NCI-H1092 treated with DMSO at 0.1 percent for 48 hours (cell line): ENCODE measurements at places on chromosomes 3 and 15.
A peak's percentile ranks its signal among the peaks of the same experiment; 100 is the strongest.

- no peak for DNase-seq
Observed at GRCh38 chr15:51641490-51642130, 19.0 kb upstream of the DMXL2 start.

- peak; percentile 27 for DNase-seq
Observed at GRCh38 chr3:67113802-67114407, 115.8 kb downstream of the KBTBD8 start.

DNA sequence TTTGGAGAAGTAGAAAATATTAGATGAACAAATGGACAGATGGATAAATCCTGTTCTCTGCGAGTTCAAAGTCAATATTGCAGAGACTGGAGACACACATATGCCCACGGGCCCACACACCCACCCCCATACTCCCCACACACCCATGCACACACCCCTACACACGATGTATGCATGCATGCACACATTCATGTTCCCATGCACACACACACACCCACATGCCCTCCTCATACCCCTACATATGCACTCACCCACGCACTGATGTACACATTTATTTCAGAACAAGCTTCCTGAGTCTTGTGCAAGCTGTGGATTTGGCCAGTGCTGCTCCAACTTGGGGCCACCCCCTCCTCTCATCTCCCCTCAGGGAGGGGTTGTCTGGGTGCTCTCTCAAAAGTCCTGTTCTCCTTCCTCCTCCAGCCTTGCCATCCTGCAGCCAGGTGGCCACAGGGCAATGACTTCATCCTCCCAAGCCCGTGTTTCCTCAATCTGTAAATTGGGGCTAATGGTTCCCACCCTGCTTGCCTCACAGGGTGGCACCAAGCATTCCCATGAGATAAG is 16.4 kb downstream of the MAPKAPK3 start:
- no peak for DNase-seq

DNA sequence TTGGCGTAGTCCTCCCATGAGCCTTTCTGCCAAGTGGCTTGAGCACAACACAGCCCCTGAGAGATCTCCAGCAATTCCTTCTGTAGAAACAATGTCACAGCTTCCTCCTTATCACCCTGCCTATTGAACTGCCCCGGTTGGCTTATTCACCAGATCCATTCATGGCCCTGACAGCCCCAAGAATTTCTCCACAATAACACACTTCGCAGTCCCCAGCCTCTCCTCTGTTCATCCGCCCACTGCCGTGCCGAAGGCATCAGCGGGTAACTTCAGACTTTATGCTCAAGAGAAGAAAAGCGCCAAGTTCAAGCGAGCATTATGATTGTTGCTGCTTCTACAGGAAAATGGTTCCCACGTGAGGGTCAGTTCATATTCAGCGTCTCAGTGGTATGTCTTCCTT is 403.9 kb downstream of the VPS13C start:
- no peak for DNase-seq

DNA sequence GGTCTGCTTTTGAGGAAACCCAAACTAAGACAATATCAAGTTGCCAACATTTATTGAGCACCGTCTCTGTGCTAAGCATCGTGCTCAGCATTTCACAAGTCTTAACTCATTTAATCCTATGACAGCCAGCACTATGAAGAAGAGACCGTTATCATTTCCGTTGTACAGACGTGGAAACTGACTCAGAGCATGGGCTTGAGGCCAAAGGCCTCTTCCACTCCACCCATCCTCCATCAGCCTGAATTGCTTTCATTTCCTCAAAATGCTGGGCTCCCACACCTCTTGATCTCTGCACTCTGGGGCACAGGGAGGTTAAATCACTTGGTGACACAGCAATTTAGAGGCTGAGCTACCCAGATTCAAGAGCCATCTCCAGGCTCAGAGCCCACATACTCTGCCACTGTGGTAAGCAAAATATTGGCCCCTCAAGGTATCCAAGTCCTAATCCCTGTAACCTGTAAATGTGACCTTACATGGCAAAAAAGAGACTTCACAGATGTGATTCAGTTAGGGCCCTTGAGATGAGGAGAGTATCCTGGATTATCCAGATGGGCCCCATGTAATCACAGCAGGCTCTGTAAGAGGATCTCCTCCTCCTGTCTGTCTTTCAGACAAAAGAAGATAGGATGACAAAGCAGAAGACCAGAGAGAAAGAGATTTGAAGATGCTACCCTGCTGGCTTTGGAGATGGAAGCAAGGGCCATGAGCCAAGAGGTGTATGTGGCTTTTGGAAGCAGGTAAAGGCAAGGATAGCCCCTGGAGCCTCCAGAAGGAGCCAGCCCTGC is 24.3 kb upstream of the FLNB start:
- no peak for DNase-seq

GRCh38 chr3:177673112-177673914 is 476.0 kb upstream of the TBL1XR1 start:
- peak; percentile 40 for DNase-seq

GRCh38 chr3:49799105-49799504 is 568 bp downstream of the CDHR4 start:
- DNase-seq, result no peak

DNA sequence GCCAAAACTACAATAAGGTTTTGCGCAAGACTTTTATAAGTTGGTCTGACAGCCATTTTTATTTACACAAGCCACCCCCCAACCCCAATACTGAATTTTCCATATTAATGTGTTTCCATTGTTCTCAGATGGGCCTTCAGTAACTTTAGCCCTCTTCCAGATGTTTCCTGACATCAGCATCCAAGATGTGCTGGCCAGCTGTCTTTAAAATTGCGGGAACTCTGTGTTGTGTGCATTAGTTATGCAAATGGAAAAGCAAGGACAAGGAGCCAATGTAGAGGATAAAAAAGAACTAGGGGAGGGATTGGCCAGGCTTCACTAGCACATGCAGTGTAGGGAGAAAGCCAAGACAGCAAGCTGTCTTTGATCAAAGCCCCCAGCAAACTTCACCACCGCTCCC is 45.4 kb downstream of the COMMD2 start:
- DNase-seq, result no peak

GRCh38 chr3:146382386-146382785 is 87.0 kb downstream of the PLSCR2 start:
- no peak for DNase-seq

DNA sequence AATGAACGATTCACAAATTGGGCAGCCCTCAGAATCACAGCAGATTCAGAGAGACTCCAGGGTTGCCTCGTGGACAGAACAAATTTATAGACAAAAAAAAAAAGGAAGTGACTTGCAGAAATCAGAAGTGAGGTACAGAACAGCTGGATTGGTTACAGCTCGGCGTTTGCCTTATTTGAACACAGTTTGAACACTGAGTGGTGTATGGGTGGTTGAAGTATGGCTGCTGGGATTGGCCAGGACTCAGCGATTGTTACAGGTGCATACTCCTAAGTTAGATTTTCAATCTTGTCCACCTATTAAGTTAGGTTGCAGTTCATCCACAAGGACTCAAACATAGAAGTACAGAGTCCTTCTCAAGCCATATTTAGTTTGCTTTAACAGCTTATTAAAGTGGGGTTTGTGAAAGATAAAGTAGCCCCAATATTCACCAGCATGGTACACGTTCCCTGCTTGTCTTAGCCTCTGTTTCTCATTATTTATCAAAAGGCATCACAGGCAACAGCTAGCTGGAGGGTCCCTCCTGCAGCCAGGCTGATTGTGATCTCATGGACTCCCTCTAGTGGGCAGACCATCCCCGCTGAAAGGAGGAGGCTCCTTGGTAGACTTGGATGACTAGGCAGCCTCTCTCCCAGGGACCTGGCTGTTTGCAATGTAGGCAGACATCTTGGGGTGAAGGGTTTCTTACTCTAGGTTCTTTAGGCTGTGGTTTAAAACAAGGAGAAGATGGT is 17.6 kb upstream of the ALDH1L1 start:
- DNase-seq, result peak; percentile 30

GRCh38 chr15:87753539-87753938 is 503.0 kb downstream of the NTRK3 start:
- DNase-seq, result peak; percentile 10

- DNase-seq, result peak; percentile 90
Observed at GRCh38 chr15:92638291-92638708, 17.3 kb downstream of the FAM174B start.

- no peak for DNase-seq
Observed at GRCh38 chr15:28269097-28269496, 52.9 kb downstream of the HERC2 start.

DNA sequence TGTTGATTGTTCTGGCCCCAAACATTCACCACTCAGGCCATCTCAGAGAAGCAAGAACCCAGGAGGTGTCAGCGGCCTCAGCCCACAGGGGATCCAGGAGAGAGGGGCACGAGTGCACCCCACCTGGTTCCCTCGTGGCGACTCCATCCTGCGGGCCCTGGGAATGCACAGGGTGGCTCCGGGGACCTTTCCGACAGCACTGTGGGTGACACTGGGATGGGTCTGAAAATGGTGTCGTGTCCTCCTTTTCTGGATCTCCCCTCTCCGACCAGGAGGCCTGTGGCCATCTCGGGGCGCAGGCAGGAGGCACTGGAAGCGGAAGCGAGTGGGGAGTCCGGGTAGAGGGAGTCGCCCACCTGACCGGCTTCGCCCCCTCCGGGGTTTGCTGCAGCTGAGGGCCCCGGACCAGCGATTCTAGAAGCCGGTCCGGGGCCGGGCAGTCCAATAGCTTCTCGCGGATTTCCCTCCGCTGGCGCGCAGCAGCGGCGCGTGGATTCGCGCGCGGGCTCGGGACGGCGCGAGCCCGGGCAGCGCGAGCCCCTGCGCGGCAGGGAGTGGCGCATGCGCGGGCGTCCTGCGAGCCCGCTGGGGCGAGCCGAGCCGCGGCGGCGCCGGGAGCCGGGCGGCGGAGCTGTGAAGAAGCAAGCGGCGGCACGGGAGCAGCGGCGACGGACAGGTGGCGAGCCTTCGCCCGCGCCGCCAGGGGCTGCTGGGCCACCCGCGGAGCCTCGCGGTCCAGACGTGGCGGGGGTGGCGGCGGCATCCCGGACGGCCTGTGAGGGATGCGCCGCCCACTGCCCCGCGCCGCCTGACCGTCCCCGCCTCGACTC is at the start of gene DOCK3:
TSS of gene DOCK3 (plus strand) at position 579 of the 830 bp plus-strand sequence. CDS start 337 bp downstream, outside the sequence.
- peak; percentile 27 for DNase-seq

- DNase-seq, result peak; percentile 78
Observed at GRCh38 chr3:2098398-2099027, at the start of gene CNTN4. Gene CNTN4, plus strand, starts transcription at chr3:2098866.

DNA sequence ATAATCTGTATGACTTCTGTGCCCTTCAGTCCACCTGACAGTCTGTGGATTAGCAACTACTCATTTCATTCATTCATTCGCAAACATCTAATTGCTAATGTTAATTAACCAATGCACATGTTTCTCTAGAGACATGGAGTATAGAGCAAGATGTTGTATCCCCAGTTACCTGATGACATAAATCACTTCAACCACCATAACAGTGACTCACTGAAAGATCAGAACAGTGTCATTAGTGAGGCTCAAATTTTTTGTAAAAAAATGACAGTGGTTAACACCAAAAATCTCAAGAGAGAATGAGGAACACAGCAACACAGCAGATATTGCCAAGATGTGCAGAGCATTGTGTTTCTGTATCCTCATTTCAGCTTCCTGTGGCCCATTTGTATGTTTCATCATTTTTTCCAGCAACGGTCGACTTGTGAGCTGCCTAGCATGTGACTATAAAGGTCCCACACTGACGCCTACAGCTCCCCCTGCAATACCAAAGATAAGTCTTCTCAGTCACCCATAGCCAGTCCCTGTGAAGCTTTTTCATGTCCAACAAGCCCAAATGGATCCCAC is 3.7 kb upstream of the PLD1 start:
- DNase-seq, result no peak

GRCh38 chr3:57949785-57950615 is 58.2 kb upstream of the FLNB start:
- DNase-seq, result no peak

- DNase-seq, result no peak
Observed at GRCh38 chr3:106183762-106184391, 315.1 kb upstream of the CBLB start.

DNA sequence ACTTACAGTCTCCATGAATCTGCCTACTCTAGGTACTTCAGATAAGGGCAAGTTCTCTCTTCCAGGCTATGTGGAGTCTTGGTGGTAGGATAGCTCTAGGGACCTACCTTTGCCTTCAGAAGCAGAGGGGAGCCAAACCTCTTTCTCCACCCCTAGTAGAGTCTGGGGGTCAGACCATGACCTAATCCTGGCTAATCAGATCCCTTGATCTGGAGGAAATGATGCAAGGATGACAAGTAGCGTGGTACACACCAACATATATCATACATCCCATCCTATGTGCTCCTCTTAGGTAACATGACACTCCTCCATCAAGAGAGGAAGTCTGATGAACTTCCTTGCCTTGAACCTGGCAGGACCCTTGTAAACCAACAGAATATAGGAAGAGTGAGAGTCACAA is 15.4 kb upstream of the PLA2G4F start:
- DNase-seq, result no peak

- peak; percentile 9 for DNase-seq
Observed at GRCh38 chr3:42061713-42062380, 29.3 kb upstream of the TRAK1 start.

GRCh38 chr3:170414202-170414663 is 4.4 kb upstream of the CLDN11 start:
- peak; percentile 64 for DNase-seq

- no peak for DNase-seq
Observed at GRCh38 chr15:67746022-67746421, 79.3 kb upstream of the SKOR1 start.

GRCh38 chr3:137116619-137117018 is 158.8 kb downstream of the IL20RB start:
- no peak for DNase-seq

DNA sequence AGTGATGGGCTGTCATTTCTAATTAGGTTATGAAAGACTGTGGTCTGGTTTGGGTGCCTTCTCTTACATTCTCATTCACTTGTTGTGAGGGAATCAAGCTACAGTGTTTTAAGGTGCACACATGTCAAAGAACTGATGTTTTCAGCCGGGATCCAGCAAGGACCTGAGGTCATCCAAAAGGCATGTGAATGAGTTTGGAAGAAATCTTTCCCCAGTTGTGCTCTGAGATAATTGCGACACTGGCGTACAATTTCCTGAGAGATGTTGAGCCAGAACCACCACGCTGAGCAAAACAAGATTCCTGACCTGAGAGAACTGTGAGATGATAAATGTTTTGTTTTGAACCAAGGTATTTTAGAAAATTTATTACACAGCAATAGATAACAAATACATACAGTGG is 295.3 kb upstream of the SLITRK3 start:
- DNase-seq, result no peak
